Stimulated activated CD4-positive, alpha-beta T cell treated with anti-CD3 and anti-CD28 coated beads, Interleukin-15, amount 100 ng/mL, for 1 hour (primary cell): ENCODE measurements at places on chromosomes 1 and 21.

DNA sequence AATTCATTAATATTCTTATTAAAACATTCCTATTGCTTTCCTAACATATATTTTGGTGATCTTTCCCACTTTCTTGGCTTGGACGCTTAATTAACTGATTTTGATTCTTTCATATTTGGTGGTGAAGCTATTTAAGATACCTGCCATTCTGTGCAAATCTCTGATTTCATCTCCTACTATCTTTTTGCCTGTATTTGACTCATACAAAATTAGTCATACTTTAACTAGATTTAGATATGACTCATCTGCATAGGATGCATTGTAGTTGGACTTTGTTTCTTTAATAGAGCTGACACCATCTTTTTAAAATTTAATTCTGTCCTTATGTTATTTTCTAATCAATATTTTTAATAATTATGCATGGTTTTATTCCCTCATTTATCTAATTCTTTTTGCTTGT lies 93.8 kb upstream of the PLPPR4 start:
- DNase-seq = no peak

GRCh38 chr1:229093238-229093540 lies 177.7 kb upstream of the RAB4A start:
- DNase-seq = no peak

DNA sequence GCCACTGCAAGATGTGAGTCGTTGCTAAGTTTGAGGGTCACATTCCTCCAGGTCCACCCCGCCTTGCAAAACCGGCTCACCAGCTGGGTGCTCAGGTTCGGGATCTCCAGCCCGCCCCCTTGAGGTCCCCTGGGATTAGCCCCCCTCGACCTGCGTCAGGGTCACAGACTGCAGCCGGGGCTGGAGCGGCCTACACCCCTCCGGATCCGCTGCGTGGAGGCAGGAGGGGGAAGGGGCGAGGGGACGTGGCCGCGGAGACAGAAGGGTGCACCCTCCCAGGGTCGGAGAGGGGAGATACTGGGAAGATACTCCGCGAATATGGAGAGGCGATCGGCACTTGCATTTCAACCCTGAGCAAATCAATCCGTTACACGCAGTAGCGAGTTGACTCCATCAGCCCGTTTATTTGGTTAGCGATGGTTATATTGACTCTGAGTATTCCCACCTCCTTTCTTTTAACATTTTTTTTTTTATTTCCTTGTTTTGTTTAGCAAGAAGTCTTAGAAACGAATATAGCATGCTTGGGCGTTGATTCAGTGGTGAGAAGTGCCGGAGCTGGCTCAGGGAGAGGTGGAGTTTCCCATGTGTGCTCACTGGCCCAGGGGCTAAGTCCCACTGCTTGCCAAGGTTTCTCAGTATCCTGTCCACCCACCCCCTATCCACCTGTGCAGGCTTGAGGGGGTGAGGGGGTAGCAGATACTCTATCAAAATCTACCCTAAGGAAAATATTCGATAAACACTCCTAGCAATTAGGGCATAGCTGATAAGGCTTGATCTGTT lies 997 bp downstream of the IFNAR2 start:
- no peak for DNase-seq

DNA sequence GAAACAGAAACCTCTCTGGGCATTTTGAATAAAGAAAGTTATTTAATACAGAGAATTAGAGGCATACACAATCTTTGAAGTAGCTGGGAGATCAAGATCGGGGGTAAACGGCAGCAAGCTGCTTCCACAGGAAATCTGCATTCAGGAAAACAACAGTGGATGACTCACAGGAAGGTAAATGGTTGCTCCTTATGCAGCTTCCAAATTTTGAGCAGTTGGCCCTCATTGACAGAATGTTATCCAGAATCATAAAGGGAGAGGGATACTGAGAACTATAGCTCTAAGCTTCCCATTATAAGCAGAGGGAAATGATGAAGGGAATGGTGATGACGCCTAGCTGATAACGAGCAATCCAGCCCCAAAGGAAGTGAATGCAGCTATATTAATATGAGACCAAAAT lies 28.6 kb downstream of the ZMYND12 start:
- no peak for DNase-seq

DNA sequence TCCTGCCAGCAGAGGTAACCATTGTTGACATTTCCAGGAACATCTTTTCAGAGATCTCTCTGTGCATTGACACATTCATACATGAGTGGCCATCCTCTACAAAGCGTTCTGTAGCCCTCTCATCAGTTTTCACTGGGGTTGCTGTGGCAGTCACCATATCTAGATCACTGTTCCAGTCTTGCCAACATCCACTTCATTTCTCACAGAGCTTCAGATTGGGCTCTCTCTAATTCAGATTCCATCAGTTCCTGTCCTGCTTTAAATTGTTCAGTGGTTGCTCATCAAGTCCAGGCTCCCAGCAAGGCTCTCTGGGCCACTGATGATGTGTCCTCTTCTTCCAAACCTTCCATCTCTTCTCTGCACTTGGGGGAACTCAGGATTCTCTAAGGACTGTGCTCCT lies 173.7 kb downstream of the KCNJ6 start:
- DNase-seq = no peak

DNA sequence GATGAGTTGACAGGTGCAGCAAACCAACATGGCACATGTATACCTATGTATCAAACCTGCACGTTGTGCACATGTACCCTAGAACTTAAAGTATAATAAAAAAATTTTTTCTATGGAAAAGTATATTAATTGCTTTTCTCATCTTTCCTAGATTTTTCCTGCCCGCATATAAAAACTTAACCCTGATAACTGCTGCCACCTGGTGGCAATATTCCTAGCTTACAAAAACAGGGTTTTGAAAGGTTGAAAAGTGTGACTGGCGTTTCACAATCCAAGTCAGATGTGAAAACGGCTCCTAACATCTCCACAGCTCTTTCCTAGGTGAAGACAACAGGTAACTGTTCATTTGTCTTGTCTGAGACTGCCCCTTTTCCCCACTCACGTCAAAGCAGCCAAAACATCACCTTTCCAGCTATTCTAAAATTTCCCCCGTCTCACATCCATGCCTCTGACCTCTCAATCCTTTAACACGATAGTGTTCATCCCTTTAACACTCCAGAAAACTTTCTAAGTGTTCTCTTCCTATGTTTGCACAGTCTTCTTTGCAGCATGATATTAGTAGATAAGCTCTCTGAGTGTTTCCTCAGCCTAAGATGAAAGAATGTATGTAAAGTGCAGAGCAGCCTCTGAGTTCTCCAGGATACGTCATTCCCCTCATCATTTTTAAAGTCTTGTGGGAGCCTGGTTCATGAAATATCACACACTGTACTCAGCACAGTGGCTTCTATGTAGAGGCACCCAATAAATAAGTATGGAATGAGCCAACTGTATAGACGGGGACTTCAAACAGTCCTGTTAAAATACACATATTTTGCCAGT lies 27.5 kb downstream of the OVGP1 start:
- no peak for DNase-seq

DNA sequence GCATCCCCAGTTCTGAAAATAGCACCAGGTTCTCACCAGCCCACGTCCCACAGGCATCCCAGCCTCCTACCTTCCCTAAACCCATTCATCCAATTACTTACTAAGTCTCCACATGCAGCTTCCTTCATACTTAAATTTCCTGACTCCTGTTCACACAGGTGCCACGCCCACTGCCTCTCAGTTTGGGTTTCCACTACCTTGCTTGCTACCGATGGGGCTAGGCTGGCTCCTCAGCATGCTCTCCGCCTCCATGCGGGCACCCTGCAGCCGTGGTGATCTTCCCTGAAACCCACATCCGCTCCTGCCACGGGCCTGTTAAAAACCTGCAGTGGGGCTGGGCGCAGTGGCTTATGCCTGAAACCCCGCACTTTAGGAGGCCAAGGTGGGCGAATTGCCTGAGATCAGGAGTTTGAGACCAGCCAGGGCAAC lies 70.4 kb upstream of the ANGPTL1 start:
- DNase-seq = no peak

GRCh38 chr1:165034136-165034809 lies 322.2 kb downstream of the LMX1A start:
- DNase-seq = no peak

DNA sequence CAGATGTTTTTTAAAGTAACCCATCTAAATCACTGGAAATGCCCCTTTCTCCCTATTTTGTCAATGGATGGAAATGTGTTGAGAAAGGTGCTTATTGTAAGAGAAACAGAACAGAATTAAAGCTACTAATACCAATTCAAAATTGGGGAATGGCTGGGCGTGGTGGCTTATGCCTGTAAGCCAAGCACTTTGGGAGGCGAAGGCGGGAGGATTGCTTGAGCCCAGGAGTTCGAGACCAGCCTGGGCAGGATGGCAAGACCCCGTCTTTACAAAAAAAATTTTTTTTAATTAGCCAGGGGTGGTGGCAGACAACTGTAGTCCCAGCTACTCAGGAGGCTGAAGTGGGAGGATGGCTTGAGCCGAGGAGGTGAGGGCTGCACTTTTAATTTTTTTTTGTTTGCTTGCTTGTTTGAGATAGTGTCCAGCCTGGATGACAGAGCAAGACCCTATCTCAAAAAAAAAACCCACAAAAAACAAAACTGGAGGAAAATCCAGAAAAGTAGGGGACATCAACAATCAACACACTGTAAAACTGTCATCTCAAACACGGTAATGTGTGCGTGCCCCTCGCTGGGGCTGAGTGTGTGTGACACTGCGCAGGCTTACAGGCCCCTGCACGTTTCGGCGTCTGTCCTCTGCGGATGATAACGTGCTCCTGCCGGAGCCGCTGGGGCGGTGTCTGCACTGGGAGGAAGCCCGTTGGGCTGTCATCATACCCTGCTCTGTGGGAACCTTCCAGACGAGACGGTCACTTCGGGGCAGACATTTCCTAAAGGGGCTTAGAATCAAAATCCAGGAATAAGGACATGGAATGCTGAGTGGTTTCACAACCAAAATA lies 11.6 kb upstream of the POFUT2 start:
- no peak for DNase-seq

- no peak for DNase-seq
Observed at GRCh38 chr1:226308166-226308722, 720 bp downstream of the LIN9 start.

- DNase-seq = peak; percentile 59
Observed at GRCh38 chr1:204453141-204453772, 41.3 kb downstream of the PIK3C2B start.

- DNase-seq = no peak
Observed at GRCh38 chr1:165852871-165853270, 25.5 kb downstream of the UCK2 start.

DNA sequence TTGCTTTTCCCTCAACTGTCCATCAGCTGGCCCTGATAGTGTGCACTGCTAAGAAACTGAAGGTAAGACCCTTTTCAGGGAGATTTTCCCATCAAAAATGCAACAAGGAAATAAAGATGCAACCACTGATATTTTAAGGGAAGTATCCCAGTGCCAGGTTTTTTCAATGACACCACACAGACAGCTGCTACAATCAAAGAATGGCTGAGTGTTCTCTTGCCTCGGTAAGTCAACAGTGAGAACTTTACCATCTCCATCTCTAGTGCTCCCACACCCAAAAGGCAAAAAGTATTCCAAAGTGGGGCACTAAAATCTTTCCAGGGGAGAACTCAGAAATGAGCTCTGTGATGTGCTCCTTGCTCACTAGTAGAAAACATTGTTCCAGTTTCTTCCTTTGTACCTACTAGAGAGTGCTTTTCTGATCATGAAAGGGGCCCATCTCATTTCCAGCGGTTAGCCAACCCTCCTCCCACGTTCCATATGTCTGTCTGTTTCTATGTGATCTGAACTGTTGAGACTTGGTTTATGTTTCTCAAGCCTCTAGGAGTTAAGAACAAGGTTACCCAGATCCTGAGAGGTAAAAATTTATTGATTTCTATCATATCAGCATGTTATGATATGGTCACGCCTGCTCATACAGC lies 67.6 kb upstream of the NEK2 start:
- no peak for DNase-seq

DNA sequence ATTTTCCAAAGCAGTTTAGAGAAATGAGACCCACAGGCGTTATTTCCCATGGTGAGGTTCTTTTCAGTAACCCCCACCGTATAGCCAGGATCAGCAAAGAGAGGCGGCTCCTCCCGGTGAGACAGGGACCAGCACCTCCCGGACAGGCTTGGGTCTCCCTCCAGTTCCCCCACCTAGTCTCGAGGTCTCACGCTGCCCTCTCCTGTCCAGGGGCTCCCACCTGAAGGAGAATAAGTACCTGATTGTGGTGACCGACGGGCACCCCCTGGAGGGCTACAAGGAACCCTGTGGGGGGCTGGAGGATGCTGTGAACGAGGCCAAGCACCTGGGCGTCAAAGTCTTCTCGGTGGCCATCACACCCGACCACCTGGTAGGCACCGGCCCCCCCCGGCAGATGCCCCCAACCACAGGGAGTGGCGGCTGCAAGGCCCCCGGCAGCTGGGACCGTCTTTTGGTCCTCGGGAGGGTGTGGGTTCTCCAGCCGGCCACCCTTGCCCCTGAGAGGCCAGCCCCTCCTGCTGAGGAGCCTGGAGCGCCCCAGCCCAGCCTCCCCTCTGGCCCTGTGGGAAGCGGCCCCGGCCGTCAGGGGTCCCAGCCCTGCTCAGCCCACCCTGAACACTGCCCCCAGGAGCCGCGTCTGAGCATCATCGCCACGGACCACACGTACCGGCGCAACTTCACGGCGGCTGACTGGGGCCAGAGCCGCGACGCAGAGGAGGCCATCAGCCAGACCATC lies 4.9 kb downstream of the COL6A1 start:
- no peak for DNase-seq

DNA sequence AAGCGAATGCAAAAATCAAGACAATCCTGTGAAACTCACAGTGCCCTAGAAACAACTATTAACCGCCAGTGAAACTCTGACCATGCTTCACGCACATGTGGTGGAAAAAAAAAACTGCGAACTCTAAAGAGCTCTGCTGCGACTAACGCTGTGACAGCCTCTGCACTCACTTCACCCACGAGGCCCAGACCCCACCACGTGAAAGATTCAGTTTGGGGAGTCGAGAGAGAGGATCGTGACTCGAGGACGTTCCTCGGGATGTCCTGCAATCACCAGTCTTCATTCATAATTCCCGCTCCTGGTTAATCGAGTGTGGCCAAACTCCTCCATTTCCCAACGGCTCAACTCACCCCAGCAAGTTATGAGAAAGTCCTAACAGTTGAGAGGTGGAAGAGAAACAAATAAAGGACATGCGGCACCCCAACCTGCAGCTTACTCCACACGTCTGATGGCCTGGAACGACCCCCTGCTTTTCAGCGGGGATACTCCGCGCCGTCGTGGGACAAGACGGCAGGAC lies 1.1 kb downstream of the SERBP1 start:
- no peak for DNase-seq
